ENCODE measurements at places on chromosomes 2 and 18.

- no peak for DNase-seq
Measured at GRCh38 chr18:61772293-61772848, 120.4 kb downstream of the RNF152 start.

GRCh38 chr2:178295906-178296305 is 101.6 kb downstream of the OSBPL6 start:
- DNase-seq = no peak

- DNase-seq = no peak
Measured at GRCh38 chr2:69667805-69668382, 24.4 kb upstream of the AAK1 start.

DNA sequence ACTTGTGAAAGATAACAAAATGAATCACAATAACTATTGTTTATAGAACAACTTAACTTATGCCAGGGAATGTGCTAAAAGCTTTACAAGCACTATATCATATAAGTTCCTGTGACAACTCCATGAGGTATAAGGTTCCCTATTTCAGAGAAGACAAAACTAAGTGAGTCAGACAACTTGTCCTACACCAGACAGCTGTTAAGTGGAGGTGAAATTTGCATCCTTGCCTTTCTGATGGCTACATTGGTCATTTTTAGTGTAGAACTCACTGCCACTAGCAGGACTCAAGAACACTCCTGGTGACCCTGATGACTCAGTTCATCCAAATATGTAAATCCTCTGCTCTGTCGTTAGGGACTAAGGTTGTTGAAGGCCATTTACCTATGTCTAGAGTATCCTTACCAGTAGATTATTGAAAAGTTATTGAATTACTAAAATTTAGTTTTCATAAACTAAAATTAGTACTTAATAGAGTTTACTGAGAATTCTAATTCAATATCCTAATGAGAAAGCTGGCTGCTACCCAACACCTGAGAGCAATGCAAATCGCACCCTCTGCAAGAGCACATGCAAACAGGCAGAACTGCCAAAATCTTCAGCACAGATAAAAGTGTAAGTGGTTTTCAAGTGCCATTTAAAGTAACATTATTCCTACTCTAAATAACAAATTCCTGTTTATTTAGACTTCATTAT is 636.2 kb downstream of the NRXN1 start:
- no peak for DNase-seq

GRCh38 chr2:191556463-191556862 is 121.5 kb upstream of the NABP1 start:
- DNase-seq = no peak

DNA sequence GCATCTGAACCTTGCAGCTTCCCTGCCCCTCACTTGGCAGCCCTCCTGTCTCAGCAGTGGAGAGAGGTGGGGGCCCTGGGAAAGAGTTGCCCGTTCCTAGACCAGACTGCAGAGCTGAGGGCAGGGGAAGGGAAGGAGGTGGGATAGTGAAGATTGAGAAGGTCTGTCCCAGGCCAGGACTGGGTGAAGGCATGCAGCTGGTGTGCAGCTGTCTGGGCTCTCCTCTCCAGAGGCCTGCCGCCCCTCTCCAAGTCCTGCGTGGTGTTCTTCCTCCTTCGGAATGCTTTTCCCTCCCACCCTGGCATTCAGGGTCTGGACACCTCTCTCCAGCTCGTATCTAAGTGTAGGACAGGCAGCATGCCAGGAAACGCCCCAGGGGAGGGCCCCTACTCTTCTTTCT is 323.5 kb downstream of the CELF4 start:
- no peak for DNase-seq

DNA sequence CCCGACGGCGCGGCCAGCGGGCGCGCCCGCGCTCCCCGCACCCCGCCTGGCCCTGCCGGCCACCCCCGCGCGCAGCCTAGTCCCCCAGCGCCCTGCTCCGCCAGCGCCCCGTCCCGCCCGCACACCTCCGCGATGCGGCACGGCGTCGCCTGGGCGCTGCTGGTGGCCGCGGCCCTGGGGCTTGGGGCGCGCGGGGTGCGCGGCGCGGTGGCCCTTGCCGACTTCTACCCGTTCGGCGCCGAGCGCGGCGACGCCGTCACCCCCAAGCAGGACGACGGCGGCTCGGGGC is 232 bp downstream of the SNED1 start:
- DNase-seq = no peak

- no peak for DNase-seq
Measured at GRCh38 chr18:60292186-60292585, 80.4 kb downstream of the MC4R start.

- DNase-seq = no peak
Measured at GRCh38 chr2:113848758-113849415, 41.0 kb upstream of the ACTR3 start.

DNA sequence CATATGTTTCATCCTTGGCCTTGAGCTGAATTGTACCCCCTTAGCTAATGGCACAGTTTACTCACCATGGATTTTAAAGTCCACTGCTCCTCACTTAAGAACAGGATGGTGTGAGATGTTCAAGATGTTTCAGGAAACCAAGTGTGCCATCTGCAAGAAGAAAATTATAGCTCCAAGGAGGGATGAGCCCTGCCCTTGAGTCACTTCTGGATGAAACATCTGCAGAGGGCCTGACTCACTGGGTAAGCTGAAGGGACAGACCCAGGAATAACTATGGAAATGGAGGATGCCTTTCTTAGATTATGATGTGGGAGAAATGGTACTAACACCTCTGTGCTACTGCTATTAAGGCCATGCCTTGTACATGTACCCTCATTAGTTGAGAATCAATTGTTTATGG is 6.4 kb downstream of the MARS2 start:
- no peak for DNase-seq

DNA sequence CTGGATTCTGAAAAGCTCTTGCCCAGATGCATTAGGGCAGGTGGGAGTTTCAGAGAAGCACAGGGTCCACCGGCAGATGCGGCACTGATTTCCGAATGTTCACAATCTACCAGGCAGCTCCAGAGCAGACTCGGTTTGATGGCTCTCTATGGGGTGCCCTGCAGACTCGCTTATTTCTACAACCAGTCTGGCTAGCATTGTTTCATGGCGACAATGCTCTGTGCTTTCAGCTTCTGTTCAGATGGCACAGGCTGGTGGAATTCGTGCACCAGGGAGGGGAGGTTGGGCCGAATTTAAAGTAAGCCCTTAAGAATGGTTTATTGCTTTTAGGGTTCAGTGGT is 9.9 kb downstream of the MYT1L start:
- DNase-seq = no peak

GRCh38 chr2:108614043-108614545 is 79.8 kb downstream of the LIMS1 start:
- DNase-seq = no peak

GRCh38 chr2:28640260-28640907 is 111.2 kb upstream of the PPP1CB start:
- no peak for DNase-seq

DNA sequence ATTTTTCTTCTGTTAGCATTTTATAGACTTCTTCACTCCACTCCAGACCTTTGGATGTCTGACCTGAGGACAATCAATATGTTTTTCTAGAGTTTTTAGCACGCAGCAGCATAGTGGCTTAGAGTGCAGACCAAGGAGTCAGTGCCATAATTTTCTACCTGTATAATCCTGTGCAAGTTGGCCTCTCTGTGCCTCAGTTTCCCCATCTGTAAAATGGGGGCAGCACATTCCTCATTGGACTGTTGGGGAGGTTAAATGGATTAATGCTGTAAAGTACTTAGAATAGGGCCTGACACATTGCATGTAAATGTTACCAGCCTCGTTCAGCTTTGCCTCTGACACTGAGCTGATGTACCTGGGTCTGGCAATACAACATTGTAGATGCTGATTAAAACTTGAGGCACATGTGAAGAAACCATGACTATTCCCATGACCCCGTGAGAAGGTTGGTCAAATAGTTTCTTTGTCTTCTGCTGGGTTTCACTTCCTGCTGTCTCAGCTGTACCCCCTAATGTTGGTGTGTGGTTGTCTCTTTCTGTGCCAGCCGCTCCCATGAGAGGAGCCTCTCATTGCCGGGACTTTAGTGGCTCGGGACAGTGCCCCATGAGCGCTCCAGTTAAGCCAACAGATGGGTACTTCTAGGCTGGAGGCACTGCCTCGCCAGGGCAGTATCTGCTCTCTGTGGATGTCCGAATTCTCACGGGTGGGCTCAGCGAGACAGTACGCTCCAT is 125.3 kb downstream of the SH3RF3 start:
- no peak for DNase-seq

DNA sequence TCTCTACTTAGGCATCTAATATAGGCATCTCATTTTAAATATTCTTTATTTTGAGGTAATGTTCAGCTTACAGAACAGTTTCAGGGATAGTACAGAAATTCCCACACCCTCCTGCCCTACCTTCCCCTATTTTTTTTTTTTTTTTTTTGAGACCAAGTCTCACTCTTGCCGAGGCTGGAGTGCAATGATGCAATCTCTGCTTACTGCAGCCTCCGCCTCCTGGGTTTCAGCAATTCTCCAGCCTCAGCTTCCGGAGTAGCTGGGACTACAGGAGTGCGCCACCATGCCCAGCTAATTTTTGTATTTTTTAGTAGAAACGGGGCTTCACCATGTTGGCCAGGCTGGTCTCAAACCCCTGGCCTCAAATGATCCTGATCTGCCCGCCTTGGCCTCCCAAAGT is 97.6 kb downstream of the EPB41L5 start:
- no peak for DNase-seq

GRCh38 chr2:38202713-38203445 is 126.9 kb upstream of the CYP1B1 start:
- no peak for DNase-seq

DNA sequence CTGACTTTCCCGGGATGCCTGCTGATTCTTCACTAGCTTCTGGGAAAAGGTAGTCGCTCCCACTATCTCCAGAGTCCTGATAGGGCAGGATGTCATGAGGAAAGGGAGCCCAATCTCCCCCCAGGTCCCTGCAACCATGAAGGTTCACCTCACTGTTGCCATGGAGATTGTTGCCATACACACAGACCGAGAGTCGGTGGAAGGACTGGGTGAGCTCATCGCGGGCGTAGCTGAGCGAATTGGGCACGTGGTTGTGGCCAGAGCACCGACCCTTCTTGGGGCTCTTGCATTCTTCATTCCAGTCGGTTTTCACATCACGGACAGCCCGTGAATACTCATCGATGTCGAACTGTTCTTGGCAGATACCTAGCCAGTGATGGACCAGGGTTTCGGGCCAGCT is 97.4 kb downstream of the MEP1B start:
- DNase-seq = no peak

DNA sequence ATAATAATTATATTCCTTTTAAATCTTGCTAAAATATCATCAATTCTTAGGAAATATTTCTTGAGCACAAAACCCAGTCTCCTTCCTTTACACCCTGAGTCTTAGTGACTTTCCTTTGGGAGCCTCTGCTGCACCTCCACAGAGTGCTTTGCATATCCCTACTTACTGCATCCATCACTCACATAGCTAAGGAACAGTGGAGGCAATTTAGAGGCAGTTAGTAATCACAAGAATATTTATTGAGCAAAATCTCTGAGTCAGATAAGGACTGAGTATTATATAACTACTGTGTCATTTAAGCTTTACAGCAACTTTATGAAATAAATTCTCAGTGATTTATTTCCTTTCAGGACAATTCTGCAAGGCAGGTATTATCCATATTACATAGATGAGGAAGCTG is 327.7 kb downstream of the TMX3 start:
- DNase-seq = no peak

GRCh38 chr18:56373601-56374000 is 264.8 kb downstream of the TXNL1 start:
- no peak for DNase-seq

DNA sequence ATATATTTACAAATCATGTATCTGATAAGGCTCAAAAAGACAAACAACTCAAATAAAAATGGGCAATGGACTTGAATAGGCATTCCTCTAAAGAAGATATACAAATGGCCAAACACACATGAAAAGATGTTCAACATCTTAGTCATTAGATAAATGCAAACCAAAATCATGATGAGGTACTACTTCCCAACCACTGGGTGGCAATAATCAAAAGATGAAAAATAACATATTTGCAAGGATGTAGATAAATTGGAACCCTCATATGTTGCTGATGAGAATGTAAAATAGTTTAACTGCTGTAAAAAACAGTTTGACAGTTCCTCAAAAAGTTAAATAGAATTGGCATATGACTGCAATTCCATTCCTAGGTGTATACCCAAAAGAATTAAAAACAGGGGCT is 132.3 kb downstream of the TTC32 start:
- no peak for DNase-seq

GRCh38 chr2:35871672-35872071 is 483.9 kb upstream of the CRIM1 start:
- no peak for DNase-seq

DNA sequence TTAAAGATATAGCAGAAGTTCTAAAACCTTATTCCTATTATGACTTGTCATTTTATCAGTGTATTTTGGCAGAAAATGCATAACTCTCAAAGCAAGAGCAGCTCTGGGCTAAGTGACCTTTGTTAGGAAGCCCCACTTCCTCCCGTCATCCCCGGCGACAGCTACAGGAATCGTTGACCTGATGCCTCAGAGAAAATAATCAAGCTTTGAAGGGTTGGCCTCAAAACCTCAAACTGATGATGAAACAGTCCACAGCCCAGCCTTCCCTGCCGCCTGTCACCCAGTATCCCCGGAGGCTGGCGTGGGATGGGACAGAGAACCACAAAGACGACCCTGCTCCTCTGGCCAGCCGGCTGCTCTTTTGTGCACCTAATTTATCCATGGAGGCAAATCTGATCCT is 65.3 kb downstream of the KCNF1 start:
- no peak for DNase-seq

DNA sequence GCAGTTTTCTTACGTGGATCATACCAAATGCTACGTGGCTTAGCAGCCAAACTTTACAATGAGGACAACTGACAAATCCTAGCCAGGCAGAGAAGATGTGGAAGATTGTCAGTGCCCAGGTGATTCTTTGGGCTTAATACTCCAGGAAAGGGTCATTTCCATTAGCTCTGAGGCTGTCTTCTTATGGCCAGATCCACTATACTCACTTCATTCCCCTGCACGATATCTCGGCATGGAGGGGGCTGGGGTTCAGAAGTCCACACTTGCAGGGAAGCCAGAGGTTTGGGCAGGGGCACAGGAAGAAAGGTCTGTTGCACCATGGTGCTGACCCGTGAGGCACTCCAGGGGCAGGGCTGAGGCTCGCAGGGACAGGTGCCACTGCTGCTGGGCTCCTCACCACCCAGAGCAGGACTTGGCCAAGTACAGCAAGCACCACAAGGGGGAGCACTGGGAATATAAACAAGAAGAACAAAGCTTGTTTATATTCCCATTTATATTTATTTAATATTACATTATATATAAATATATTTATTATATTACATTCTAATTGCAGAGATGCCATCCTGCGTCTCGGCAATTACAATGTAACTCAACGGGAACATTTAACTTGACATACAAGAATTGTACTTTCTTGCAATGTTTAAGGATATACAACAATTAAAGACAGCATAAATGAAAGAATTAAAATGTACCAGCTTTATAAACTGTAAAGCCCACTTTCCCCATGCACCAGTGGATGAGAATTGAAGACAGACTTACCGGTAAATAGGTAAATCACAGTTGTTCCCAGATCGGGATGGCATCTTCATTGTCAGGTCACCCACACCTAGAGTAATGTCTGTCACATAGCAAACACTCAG is 27.2 kb downstream of the CLUL1 start:
- peak; percentile 10 for DNase-seq

- no peak for DNase-seq
Measured at GRCh38 chr2:85864654-85865053, 24.1 kb downstream of the ST3GAL5 start.
